ENCODE measurements at places on chromosomes 16 and 17.
A peak's percentile ranks its signal among the peaks of the same experiment; 100 is the strongest.

DNA sequence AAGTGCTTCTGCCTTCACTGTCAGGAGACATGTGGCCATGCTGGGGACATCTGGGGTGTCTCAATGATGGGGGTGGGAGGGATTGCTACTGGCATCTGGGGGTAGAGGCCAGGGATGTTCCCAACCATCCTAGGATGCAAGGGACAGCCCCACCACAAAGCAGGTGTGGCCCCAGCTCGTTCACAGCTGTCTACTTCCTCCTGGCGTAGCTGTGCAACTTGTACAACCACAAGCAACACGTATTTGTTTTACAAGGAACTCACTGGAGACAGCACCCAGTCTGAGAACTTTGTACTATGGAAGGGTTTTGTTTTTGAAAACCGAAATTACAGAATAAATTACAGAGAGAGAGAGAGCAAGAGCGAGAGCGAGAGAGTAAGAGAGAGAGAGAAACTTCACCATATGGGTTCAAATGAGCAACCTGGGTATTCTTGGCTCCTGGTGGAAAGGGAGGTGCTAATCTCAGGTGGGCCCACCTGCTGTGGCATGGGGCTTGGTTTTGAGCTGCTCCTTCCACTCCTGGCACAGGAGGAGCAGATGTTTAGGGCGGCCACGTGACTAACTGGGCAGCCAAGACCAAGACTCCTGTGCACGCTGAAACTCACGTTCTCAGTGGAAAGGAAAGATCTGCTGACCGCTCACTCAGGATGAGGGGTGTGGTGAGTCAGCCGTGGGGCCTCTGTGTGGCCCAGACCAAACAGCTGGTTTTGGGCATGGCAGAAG, 17.5 kb upstream of the TNFRSF13B start:
- peak; percentile 7 for DNase-seq

- no peak for DNase-seq
Measured at GRCh38 chr16:734208-734980, 6.4 kb downstream of the CIAO3 start.

GRCh38 chr17:80374732-80375585, 40.0 kb upstream of the ENDOV start:
- no peak for DNase-seq

GRCh38 chr17:2049333-2050299, 5.3 kb upstream of the HIC1 start:
- DNase-seq = peak; percentile 92

DNA sequence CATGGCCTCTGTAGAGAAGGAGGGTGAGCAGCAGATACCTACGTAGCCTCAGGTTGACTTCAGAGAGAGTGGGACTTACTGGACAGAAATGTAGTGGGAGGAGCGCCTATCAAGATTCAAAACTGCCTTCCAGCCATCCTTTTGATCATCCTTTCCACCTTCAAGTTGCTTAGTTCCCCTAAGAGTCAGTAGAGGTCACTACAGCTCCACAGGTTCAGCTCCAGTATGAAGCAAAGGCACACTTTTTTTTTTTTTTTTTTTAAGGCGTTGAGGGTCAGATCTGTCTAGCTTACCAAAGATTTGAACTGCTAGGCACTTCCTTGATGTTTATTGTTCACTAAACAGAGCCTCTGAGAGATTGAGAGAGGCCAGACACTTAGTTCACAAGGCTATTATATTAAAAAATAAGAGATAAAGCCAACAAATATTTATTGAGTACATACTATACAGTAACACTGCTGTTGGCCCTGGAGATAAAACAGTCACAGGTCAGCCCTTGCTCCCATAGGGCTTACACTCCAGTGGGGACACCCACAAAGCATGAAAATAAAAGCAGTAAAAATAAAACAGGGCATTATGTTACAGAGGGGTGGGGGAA, 3.1 kb downstream of the RNF227 start:
- peak; percentile 28 for DNase-seq

GRCh38 chr17:4440690-4441686, 7.2 kb downstream of the SPNS3 start:
- DNase-seq = no peak

DNA sequence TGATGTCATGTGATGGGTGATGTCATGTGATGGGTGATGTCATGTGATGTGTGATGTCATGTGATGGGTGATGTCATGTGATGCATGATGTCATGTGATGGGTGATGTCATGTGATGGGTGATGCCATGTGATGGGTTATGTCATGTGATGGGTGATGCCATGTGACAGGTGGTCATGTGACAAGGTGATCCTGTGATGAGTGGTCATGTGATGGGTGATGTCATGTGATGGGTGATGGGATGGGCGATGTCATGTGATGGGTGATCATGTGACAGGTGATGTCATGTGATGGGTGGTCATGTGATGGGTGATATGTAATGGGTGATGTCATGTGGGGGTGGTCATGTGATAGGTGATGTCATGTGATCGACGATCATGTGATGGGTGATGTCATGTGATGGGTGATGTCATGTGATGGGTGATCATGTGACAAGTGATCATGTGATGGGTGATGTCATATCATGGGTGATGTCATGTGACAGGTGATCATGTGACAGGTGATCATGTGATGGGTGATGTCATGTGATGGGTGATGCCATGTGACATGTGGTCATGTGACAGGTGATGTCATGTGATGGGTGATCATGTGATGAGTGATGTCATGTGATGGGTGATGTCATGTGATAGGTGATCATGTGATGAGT, 17.2 kb downstream of the CD300LB start:
- peak; percentile 39 for DNase-seq

GRCh38 chr16:55542459-55543082, 23.9 kb upstream of the CAPNS2 start:
- DNase-seq = no peak

GRCh38 chr17:43914451-43914850, 7.1 kb upstream of the MPP2 start:
- DNase-seq = no peak
